ENCODE measurements at places on chromosomes 5 and 9. TPM values are rescaled to one million over a fixed set of nuclear protein-coding genes. Genes with fewer than 3 reads are reported as not detected.

DNA sequence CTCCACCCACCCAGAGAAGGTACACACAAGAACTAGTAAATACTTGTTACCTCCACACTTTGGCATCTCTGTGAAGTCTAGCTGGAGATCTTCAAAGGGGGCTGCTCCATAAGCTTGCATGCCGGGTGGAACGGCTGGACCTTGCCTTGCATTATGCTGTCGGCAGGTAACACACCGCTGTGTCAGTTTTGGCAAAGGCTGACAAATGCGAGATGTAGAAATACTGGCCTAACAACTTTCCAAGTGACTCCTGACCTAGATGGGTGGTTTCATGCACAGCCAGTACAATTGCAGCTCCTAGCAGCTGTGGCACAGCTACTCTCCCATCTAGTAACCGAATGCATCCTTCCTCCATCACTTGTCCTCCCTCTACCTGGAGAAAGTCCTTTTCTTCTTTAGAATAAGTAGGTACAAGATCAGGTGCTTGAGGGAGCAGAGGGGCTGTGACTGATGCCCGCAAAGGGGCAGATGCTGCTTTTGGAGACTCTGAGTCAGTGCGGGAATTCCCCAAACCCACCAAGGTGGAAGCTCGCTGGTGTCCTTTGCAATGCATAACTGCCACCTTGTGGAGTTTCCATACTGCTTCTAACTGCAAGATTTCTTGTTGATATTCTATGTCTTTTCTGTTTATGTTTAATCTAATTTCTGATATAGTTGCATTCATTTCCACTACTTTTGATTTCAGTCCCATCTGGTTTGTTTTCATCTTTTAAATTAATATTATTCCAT lies 78.4 kb downstream of the TMEM161B start:
- H3K4me3 ChIP-seq: no peak overlapping the region
- no peak overlapping the region for H3K27ac ChIP-seq
- no peak for DNase-seq
- H3K36me3 ChIP-seq: no peaks in the 10 kb centered on the region
- H3K27me3 ChIP-seq: no peaks in the 10 kb centered on the region
- H3K4me1 ChIP-seq: no peaks in the 10 kb centered on the region

DNA sequence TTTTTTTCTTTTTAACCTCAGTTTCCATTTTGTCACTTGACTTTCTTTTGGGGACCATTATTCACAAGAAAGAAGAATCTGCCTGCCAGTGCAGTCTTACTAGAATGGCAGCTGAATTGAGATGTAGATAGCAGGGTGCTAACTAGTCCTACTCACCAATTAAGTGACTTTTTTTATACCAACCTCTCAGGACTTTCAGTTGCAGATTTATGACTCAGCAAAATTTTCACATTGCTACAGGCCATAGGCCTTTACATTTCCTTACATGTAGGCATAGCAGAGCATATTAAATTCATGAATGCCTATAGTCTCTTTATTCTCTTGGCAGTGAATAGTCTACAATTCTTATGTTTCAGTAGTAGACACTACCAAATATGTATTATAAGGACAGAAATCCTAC lies 54.0 kb upstream of the FKTN start:
- H3K36me3 ChIP-seq: peaks cover 11% of the 10 kb centered on the region
- no peaks in the 10 kb centered on the region for H3K4me1 ChIP-seq
- H3K4me3 ChIP-seq: no peak overlapping the region

- H3K27ac ChIP-seq: no peak overlapping the region
- no peaks in the 10 kb centered on the region for H3K27me3 ChIP-seq
- no peaks in the 10 kb centered on the region for H3K4me1 ChIP-seq
- H3K36me3 ChIP-seq: no peaks in the 10 kb centered on the region
- DNase-seq: no peak
Observed at GRCh38 chr5:32542216-32543059, 42.9 kb upstream of the SUB1 start.

GRCh38 chr5:133072021-133072420 lies 20.2 kb downstream of the HSPA4 start:
- DNase-seq: no peak
- H3K4me3 ChIP-seq: no peak overlapping the region
- H3K4me1 ChIP-seq: no peaks in the 10 kb centered on the region

- no peaks in the 10 kb centered on the region for H3K27me3 ChIP-seq
- H3K4me3 ChIP-seq: peak overlapping the region; percentile 31
- no peaks in the 10 kb centered on the region for H3K36me3 ChIP-seq
- DNase-seq: no peak
Observed at GRCh38 chr5:1885868-1886845, 3.4 kb upstream of the IRX4 start.

PDE8B gene
- 5.9 TPM for total RNA-seq

Measured in vagina (tissue), 2 donors.